Upper lobe of right lung (tissue), 1 donor: ENCODE measurements at places on chromosomes 5 and 9. TPM values are rescaled to one million over a fixed set of nuclear protein-coding genes. Genes with fewer than 3 reads are reported as not detected.

GRCh38 chr9:5631026-5631425 lies 2.1 kb downstream of the RIC1 start:
- no peaks in the 10 kb centered on the region for H3K27me3 ChIP-seq
- H3K36me3 ChIP-seq: no peaks in the 10 kb centered on the region
- peak overlapping the region; percentile 87 for H3K4me3 ChIP-seq
- no peak overlapping the region for H3K27ac ChIP-seq
- DNase-seq: no peak

The TMEFF1 gene
- total RNA-seq: 0.64 TPM

The CEL gene
- 0.75 TPM for total RNA-seq

- peaks cover 45% of the 10 kb centered on the region for H3K27me3 ChIP-seq
- DNase-seq: no peak
- no peak overlapping the region for H3K27ac ChIP-seq
- H3K4me3 ChIP-seq: no peak overlapping the region
- no peaks in the 10 kb centered on the region for H3K4me1 ChIP-seq
These were observed 66.8 kb downstream of the TSPAN17 start for GRCh38 chr5:176714067-176714466.

The PLPPR1 gene
- 5.0 TPM for total RNA-seq

DNA sequence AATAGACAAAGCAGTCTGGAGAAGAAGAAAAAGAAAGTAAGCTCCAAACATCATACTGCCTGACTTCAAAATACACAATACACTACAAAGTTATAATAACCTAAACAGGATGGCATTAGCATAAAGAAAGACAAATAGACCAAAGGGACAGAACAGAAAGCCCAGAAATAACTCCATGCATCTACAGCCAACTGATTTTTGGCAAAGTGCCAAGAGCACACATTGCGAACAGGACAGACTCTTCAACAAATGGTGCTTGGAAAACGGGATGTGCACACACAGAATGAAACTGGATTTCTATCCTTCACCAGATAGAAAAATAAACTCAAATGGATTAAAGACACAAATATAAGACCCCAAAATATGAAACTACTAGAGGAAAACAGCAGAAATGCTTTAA lies 66.6 kb upstream of the SPATA31E1 start:
- H3K27ac ChIP-seq: no peak overlapping the region
- no peak overlapping the region for H3K4me3 ChIP-seq
- no peaks in the 10 kb centered on the region for H3K36me3 ChIP-seq
- no peaks in the 10 kb centered on the region for H3K27me3 ChIP-seq

GRCh38 chr5:86917117-86917579 lies 299.4 kb downstream of the COX7C start:
- no peak for DNase-seq
- H3K4me1 ChIP-seq: no peaks in the 10 kb centered on the region
- no peaks in the 10 kb centered on the region for H3K27me3 ChIP-seq
- no peak overlapping the region for H3K4me3 ChIP-seq
- H3K27ac ChIP-seq: no peak overlapping the region

GRCh38 chr5:3999929-4000328 lies 404.3 kb downstream of the IRX1 start:
- H3K4me1 ChIP-seq: no peaks in the 10 kb centered on the region
- H3K27me3 ChIP-seq: no peaks in the 10 kb centered on the region
- H3K27ac ChIP-seq: no peak overlapping the region
- H3K36me3 ChIP-seq: no peaks in the 10 kb centered on the region

GRCh38 chr5:118611332-118611945 lies 376.9 kb downstream of the DTWD2 start:
- H3K27ac ChIP-seq: no peak overlapping the region
- no peaks in the 10 kb centered on the region for H3K4me1 ChIP-seq
- no peaks in the 10 kb centered on the region for H3K27me3 ChIP-seq
- H3K4me3 ChIP-seq: no peak overlapping the region
- DNase-seq: no peak

GRCh38 chr9:127817881-127818434 lies 15.3 kb downstream of the FPGS start:
- H3K36me3 ChIP-seq: peaks cover 81% of the 10 kb centered on the region
- H3K27ac ChIP-seq: no peak overlapping the region
- no peaks in the 10 kb centered on the region for H3K4me1 ChIP-seq
- no peak for DNase-seq

DNA sequence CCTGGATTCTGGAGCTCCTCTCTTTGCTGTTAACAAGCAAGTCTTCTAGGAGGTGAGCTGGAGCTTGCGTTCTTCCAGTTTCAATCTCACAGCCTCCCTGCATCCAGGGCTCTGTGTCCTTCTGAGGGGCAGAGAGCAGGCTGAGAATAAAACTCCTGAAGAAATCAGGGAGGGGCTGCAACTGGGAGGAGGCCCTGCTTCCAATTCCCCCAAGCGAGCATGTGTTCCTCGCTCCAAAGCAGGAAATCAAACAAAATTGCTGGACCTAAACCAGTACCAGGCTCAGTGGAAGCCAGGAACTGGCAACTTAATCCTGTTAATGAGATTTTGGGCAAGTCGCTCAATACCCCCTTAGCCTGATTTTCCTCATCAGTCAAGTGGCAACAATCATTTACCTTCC lies 181.8 kb downstream of the ASTN2 start:
- H3K4me1 ChIP-seq: no peaks in the 10 kb centered on the region
- H3K27me3 ChIP-seq: no peaks in the 10 kb centered on the region
- H3K36me3 ChIP-seq: no peaks in the 10 kb centered on the region

DNA sequence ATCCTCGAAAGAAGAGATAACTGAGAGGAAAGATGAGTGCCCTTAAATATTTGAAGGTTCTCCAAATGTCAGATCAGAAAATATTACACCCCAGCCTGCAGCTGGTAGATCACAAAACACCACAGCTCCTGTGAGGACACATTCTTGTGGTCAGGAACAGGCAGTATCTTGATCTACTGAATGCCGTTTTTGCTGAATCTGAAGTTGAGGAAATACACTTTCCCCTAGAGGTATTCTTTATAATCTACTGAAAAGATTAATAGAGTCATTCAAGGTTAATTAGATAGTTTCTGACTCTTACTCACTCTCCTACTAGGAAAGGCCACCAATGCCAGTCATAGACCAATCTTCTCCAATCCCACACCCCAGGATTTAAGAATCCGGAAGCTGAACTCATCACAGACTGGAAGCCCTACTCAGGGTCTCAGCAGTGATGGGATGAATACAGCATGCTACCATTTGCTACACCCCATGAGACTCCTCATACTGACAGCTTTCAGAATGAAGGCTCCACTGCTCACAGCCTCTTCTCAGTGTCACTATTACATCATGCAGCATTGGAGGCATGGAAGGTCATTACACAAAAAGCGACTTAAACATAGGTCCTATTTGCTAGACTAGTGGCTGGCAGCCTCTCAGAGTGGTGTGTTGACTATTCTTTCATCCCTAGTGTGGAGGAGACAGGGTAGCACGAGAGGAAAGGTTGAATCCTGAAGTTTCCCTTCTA lies 143.9 kb upstream of the SLC1A3 start:
- peaks cover 4% of the 10 kb centered on the region for H3K27me3 ChIP-seq
- no peak overlapping the region for H3K4me3 ChIP-seq
- H3K27ac ChIP-seq: no peak overlapping the region

DNA sequence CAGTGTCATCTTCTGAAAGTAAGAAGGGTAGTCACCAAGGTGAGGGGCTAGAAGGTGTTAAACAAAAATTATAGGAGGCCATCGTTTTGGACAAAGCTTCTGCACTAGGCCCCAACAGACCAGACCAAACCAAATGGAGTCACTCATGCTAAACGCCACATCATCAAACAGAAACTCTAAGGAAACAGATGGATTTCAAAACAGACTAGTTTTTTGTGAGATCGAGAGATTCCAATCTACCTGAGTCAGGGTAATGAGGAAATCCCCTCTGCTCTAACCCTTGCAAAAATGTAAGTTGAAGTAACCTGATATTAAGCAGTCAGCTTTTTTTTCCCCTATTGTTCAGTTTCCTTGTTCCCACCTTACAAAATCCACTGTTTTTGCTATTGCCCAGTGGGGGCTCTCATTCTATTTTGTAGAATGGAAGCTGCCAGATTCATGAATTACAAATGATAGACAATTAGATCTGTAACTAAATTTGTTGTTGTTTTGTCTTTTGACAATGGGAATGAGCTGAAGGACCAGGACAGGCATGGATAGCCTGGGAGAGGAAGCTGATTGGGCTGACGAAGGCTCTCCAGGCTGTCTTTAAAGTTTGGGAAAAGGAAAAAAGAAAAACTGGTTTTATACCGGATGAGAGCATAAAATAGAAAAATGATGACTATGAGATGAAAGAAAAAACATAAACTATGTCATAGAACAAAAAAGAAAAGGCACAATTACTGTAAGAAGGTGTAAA lies 94.7 kb upstream of the ADAMTSL1 start:
- DNase-seq: no peak
- no peaks in the 10 kb centered on the region for H3K27me3 ChIP-seq
- H3K4me3 ChIP-seq: no peak overlapping the region
- no peaks in the 10 kb centered on the region for H3K36me3 ChIP-seq

DNA sequence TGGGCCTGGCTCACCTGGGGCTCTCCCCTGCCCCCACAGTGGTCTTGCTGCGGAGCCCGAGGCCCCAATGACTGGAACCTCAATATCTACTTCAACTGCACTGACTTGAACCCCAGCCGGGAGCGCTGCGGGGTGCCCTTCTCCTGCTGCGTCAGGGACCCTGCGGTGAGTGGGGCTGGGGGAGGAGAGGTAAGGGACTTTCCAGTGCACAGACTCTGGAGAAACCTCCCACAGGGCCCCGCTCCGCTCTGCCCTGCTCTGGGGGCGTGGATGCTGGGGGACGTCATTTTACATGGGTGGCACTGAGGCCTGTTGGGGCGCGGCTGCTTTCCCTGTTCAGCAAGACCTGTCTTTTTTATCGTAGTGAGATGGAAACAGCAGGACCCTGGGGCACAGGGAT lies 7.6 kb downstream of the TSPAN17 start:
- peak; percentile 52 for DNase-seq
- H3K4me1 ChIP-seq: peaks cover 14% of the 10 kb centered on the region
- peaks cover 28% of the 10 kb centered on the region for H3K36me3 ChIP-seq
- H3K27ac ChIP-seq: no peak overlapping the region
- H3K4me3 ChIP-seq: no peak overlapping the region
- no peaks in the 10 kb centered on the region for H3K27me3 ChIP-seq

The SPAG8 gene
- 2.8 TPM for total RNA-seq

The PCDHGA4 gene
- total RNA-seq: 3.9 TPM

- H3K27ac ChIP-seq: no peak overlapping the region
- no peaks in the 10 kb centered on the region for H3K36me3 ChIP-seq
- no peaks in the 10 kb centered on the region for H3K27me3 ChIP-seq
- H3K4me3 ChIP-seq: no peak overlapping the region
- no peaks in the 10 kb centered on the region for H3K4me1 ChIP-seq
- DNase-seq: no peak
These were observed 363.4 kb downstream of the DNAH5 start for GRCh38 chr5:13581132-13581531.

DNA sequence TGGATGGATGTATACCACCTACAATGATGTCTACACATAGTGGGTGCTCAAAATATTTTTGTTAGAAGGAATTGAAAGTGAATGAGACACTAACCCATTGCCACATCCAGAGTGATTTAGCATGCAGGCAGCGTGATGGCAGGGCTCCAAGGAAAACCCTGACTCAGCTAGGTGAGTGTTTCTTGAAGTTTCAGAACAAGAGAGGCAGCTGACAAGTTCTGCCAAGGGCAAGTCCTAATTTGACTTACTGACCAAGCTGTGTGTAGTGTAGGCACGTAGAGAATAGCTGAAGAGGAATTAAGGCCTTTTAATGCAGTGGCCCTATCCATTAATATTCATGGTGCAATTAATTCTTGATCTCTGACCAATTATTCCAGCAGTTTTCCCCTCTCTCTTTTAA lies 107.8 kb upstream of the ATP10B start:
- H3K36me3 ChIP-seq: no peaks in the 10 kb centered on the region
- H3K4me1 ChIP-seq: no peaks in the 10 kb centered on the region
- DNase-seq: peak; percentile 82
- H3K4me3 ChIP-seq: no peak overlapping the region
- no peak overlapping the region for H3K27ac ChIP-seq

The TMC1 gene
- not detected for total RNA-seq

DNA sequence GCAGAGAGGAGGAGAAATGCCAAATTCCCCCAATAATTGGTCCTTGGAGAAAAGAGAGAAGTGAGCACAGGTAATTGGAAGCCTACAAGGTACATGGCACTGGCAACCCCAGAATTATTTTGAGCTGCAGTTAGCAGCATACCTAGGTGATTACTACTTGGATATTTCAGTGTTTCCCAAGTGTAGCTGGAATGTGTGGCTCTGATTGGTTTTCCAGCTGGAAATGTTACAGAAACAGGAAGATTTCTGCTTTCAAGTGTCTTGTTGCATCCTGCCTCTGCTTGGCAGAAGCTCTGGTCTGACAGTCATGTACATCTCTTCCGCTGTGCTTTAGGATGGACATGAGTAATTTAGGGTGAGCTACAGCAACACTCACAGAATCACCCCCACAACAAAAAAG lies 262.1 kb downstream of the ENC1 start:
- no peaks in the 10 kb centered on the region for H3K36me3 ChIP-seq
- peaks cover 7% of the 10 kb centered on the region for H3K4me1 ChIP-seq
- no peak overlapping the region for H3K4me3 ChIP-seq
- DNase-seq: no peak
- H3K27ac ChIP-seq: no peak overlapping the region

- no peak overlapping the region for H3K4me3 ChIP-seq
- no peaks in the 10 kb centered on the region for H3K27me3 ChIP-seq
- peaks cover 10% of the 10 kb centered on the region for H3K4me1 ChIP-seq
- no peak overlapping the region for H3K27ac ChIP-seq
These were observed 68.4 kb downstream of the TTC39B start for GRCh38 chr9:15238646-15239045.

DNA sequence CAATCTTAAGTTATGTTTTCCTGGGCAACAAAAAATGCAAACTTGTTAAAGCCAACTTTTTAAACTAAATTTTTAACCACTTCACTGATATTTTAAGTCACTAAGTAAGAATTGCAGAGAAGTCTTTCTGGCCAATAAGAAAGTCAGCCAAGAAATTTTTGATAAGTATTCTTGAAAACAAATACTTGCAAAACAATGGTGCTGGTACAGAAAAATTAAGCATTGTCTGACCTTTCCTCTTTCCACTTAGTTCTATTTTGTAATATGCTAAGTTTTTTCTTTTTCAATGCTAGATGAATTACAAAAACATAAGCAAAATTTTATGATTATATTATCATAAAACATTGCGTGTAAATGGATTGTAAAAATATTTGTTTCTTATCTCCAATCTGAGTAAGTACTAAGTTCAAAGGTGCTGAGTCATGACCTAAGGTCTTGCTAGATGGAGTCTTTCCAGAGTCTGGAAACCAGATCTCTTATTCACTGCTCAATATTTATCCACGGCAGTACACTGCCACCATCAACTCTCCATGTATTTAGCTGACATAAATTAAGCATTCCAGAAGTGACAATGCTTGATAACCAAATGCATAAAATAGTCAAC lies 139.7 kb downstream of the MEF2C start:
- H3K36me3 ChIP-seq: peaks cover 11% of the 10 kb centered on the region
- no peak overlapping the region for H3K27ac ChIP-seq
- H3K27me3 ChIP-seq: no peaks in the 10 kb centered on the region
- no peak for DNase-seq
- no peak overlapping the region for H3K4me3 ChIP-seq
- H3K4me1 ChIP-seq: no peaks in the 10 kb centered on the region

DNA sequence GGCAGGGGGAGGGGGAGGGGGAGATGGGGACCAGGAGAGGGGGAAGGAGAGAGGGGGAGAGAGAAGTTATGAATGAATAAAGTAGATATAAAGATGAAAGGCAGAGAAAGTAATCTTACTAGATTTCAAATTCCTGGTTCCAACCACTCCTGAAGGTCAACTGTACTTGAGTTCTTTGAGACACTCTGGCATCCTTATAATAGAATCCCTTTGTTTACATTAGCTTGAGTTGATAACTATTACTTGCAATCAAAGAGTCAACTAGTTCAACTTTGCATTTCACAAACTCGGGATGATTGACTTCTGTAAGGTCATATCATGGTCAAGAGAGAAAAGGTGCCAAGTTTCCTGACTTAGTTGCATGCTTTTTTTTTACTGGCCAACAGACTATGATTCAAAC lies 42.2 kb downstream of the BAAT start:
- H3K27ac ChIP-seq: no peak overlapping the region
- H3K4me1 ChIP-seq: no peaks in the 10 kb centered on the region
- no peak for DNase-seq
- H3K4me3 ChIP-seq: no peak overlapping the region
